ENCODE measurements at places on chromosomes 3 and 15. TPM values are rescaled to one million over a fixed set of nuclear protein-coding genes. Genes with fewer than 3 reads are reported as not detected.

The MASP1 gene
- total RNA-seq = 319 TPM

The PIK3R4 gene
- 25.3 TPM for total RNA-seq

The ZMYND10 gene
- total RNA-seq = 0.28 TPM

The RLBP1 gene
- not detected for total RNA-seq

The PLSCR2 gene
- total RNA-seq = not detected
